Stimulated activated CD8-positive, alpha-beta memory T cell treated with anti-CD3 and anti-CD28 coated beads, Interleukin-12 subunit alpha, Interleukin-12 subunit beta, amount 100 ng/mL, for 1 hour (primary cell): ENCODE measurements at places on chromosomes 12 and 14.

GRCh38 chr12:44816446-44817017, 59.6 kb downstream of the NELL2 start:
- DNase-seq = no peak

- DNase-seq = no peak
Measured at GRCh38 chr12:23867794-23868193, 81.7 kb downstream of the SOX5 start.

GRCh38 chr14:103073876-103074728, 9.9 kb upstream of the LBHD2 start:
- DNase-seq = no peak

DNA sequence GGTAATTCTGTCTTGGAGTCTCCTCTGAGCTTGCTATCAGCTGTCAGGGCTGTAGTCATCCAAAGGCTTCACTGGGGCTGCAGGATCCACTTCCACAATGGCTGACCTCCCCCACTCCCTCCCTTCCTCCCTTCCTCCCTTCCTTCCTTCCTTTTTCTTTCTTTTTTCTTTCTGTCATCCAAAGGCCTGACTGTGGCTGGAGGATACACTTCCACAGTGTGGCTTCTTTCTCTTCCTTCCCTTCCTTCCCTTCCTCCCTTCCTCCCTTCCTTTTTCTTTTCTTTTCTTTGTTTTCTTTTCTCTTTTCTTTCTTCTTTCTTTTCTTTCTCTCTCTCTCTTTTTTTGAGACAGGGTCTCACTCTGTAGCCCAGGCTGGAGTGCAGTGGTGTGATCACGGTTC, 30.6 kb downstream of the ARF6 start:
- no peak for DNase-seq

DNA sequence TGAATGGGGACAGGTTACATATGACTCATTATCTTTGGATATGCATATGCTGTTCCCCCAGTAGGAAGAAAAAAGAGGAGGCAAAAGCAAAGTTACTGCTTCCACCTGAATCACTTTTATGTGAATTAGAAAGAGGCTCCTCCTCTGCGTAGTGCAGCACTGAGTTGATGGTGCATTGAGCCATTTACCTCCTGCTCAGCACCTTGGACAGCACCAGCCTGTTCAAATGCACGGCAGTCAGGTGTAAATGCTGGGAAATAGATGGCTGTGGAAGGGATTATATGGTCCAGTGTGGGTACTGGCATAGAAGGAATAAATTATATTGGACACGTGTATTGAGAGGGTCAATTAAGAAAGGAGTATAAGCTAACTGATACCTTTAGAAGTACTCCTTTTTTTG, 541.9 kb upstream of the SEL1L start:
- DNase-seq = no peak

DNA sequence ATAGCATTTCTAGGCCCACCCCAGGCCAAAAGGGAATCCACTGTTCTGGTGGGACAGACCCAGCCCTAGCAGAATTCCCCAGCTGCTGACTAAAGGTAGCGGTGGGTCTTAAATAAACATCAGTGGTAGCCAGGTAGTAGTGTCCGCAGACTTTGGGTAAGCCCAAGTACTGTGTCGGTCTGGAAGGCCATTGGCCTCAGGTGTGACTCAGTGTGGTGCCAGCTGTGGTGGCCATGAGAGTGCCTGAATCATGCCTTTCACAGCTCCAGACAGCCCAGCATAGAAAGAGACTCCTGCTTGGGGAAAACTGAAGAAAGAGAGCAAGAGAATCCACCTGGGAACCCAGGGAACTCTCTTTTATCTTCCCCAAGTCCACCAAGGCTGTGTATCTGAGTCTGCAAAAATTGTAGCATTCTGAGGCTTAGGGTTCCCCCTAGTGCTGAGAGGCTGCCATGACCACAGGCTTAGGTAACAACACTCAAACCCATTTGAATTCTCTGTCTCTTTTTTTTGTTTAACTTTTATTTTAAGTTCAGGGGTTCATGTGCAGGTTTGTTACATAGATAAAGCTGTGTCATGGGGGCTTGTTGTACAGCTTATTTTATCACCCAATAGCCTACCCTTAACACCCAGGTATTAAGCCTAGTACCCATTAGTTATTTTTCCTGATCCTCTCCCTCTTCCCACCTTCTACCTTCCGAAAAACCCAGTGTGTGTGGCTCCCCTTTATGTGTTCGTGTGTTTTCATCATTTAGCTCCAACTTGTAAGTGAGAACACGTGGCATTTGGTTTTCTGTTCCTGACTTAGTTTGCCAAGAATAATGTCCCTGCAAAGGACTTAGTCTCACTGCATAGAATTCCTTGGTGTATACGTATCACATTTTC, 16.7 kb upstream of the CD163L1 start:
- peak; percentile 20 for DNase-seq

- DNase-seq = no peak
Measured at GRCh38 chr12:59672273-59672672, 76.4 kb downstream of the SLC16A7 start.

GRCh38 chr12:92814584-92814983, 111.8 kb downstream of the PLEKHG7 start:
- DNase-seq = no peak

- DNase-seq = no peak
Measured at GRCh38 chr14:100871234-100872186, 32.0 kb downstream of the RTL1 start.

- DNase-seq = no peak
Measured at GRCh38 chr12:6316921-6317692, 6.6 kb downstream of the PLEKHG6 start.

DNA sequence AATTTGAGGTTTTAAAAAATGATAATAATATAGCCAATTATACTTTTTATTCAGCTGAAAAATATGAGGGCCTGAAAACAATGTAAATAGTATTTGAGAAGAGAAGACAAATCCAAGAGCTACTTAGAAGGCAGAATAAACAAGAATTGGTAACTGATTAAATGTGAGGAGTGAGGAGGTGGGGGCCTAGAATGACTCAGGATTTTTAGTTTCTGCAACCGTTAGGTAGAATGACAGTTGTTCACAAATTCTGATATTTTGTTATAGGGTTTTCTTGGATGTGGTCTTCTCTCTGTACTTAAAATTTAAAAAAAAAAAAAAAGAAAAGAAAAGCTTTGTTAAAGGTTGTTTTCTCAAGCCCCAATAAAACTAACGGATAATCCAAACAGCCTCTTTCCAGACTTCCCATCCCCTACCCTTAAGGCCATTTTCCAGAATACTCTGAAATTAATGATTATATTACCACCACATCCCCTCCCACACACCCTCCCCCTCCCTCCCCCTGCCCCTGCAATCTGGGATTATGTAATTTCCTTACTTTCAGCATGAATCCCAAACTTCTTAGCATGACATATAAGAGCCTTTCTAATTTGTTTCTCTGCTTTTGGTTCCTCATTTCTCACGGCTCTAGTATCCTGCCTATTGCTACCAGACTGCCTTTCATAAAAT, 50.4 kb downstream of the LRP6 start:
- DNase-seq = no peak

DNA sequence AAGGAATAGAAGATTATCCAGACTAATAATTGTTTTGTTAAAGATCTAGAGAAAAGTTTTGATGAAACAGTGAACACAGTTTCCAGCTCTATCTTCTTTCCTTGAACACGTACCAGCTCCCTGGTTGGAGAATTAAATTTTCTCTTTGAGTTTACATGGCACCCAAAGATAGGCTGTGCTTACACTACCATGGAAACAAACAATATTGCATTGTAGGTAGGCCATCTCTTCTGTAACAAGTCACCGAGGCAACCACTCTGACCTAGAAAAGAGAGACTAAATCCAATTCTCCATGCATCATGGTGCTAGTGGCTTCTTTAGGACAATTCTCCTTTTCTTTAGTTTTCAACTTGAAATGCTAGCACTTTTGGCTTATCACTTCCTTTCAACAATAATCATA, 9.9 kb downstream of the BMAL2 start:
- no peak for DNase-seq

- DNase-seq = no peak
Measured at GRCh38 chr12:89166525-89166934, 185.8 kb downstream of the DUSP6 start.

DNA sequence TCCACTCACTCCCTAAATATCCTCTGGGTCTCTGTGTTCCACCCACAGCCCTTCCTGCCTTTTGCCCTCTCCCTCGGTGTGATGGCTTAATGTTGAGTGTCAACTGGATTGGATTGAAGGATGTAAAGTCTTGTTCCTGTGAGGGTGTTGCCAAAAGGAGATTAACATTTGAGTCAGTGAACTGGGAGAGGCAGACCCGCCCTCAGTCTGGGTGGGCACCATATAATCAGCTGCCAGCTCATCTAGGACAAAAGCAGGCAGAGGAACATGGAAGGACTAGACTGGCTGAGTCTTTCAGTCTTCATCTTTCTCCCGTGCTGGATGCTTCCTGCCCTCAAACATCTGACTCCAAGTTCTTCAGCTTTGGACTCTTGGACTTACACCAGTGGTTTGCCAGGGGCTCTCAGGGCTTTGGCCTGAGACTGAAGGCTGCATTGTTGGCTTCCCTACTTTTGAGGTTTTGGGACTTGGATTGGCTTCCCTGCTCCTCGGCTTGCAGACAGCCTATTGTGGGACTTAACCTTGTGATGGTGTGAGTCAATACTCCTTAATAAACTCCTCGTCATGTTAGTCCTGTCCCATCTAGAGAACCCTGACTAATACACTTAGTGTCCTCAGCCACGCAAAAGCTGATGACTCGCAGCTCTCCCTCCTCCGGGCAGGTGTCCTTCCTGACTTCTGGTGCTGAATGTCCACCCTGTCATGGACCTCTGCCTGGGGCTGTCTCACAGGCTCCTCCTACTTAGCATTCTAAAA, 5.9 kb downstream of the DGLUCY start:
- DNase-seq = no peak

GRCh38 chr12:85017618-85018017, 18.5 kb downstream of the TSPAN19 start:
- DNase-seq = no peak

GRCh38 chr12:80627782-80628181, 79.7 kb upstream of the MYF6 start:
- no peak for DNase-seq

DNA sequence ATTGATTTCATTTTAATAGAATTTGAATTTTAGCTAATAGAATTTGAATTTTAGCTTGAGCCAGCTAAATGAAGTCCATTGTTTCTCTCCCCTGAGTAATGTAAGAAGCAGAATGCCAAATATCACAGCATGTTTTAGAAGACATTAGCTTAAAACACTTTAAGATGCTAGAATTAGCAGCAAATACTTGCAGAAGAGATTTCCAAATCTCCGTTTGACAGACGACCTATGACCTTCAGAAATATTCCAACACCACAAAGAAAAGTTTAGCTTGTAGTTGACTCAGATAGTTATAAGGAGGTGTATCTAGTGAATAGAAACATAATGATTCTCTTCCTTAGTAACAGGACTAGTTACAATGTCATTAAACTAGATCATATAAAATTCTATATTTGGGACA, 51.7 kb upstream of the MYF6 start:
- no peak for DNase-seq

DNA sequence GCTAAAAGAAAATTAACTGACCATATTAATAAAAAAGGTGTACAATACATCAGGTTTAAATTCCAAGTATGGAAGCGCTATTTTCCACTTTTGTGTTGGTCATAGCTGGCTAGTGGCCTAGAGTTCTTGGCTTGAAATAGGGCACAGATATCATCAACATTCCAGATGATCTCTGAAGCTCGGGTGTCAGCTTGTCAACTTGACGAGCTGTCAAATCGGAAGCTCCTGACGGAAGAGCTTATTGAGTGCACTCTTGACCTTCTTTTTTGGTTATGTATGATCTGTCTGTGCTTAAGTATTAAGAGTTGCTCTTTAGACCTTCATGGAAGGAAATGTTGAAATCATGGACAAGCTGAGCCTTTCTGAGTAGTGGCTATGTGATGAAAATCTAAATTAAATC, 177.9 kb downstream of the APAF1 start:
- DNase-seq = no peak

- no peak for DNase-seq
Measured at GRCh38 chr14:74546416-74546815, 52.9 kb downstream of the ISCA2 start.

DNA sequence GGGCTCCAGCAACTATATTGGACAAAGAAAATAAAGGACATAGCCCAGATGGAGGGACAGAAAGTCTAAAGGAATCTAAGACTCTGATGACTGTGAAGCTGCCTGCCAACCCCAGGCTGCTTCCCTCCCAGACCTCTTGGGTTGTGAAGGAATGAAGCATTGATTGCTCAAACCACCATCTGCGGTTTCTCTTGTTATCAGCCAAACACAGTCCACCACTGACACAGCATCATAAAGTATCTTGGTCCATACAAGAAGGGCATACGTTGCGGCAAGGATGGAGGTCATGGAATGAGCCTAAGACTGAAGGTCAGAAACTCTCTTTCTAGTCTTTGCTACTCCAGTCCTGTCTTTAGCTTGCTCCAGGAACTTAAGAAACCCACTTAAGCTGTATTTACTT, 58.5 kb upstream of the PLXNC1 start:
- DNase-seq = no peak

DNA sequence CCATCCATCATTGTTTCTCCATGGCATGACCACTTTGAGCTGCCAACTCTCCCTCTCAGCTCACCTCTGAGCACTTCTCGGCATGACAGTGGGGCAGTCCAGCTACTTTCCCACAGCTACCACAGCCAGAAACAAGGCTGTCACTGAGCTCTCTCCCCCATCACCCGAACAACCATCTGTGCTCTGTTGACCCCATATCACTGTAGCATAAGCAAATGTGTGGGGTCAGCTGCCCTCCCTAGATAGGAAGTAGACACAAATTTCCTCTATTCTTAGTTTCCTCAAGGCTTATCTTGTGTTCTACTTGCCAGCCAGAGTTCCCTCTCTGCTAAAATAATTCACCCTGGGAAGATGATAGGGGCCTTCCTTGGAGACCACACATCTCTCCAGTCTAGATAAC, 82.6 kb upstream of the FUT8 start:
- no peak for DNase-seq

DNA sequence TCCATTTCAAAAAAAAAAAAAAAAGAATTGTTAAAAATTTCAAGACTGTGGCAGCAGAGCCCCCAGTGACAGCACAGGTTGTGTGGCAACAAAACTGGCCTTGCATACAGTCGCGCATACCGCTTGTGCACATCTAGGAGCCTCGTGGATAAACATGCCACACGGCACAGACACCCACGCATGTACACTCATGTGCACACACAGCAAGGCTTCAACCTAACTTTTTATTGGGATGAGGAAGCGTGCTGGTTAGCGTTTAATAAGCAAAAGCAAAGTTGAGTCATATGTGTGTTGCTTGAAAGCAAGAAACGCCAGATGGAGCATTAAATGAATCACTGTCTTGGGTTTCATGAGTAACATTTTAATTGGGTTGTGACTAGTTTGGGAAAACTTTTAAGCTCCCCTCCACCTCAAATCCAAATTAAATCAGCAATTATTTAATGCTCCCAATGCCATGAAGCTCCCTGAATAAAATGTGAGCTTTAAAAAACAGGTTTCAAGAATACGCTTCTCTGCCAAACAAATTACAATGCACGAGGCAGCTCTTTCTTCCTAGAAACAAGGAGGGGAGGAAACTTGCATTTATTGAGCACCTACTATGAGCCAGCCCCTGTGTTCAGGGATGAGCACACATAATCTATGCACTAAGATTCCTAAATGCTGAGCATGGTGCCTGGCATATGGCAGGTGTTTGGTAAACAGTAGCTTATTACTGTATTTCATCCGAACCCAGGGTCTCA, 35.7 kb upstream of the EML1 start:
- no peak for DNase-seq
